ENCODE measurements at places on chromosomes 16 and 17.
A peak's percentile ranks its signal among the peaks of the same experiment; 100 is the strongest.

DNA sequence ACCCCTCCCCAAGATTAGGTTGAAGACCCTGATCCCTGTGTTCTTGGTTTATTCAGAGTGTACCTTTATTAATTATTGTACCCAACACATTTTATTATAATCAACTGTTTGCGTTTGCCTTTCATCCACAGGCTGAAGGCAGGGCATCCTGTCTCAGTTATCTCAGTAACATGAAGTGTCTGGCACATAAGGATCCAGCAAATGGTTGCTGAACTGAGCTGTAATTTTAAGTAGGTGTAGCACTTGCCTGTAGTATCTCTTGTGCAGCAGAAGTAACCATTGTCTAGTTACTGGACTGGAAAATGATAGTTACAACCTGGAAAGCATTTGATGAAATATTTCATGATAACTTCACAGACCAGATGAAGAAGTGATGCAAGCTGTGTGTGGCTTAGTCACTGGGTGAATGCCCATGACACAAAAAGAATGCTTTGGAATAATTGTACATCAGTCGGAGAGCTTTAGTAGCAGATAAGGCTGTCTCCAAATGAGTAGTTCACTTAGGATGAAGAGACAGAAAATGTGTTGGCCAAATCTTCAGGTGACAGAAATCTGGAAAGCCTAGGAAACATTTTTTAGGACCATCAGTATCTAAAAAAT is 56.6 kb downstream of the ESRP2 start:
- DNase-seq, result no peak

- DNase-seq, result no peak
Measured at GRCh38 chr17:5508810-5509209, 22.4 kb downstream of the MIS12 start.

DNA sequence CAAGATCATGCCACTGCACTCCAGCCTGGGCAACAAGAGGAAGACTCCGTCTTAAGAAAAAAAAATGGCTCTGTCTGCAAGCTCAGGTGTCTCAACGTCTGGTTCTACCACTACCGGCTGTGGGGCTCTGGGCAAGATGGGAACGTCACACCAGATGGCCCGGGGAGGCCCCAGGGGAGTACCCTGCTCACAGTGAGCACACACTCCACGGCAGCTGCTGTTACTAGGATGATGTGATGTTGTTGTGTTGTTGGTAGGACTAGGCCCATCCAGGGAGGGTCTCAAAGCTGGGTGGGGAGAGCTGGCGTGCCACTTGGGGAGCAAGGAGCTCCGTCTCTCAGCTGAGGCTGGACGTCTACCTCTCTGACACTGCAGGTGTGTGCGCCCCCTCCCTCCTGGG is 9.4 kb upstream of the NPTX1 start:
- no peak for DNase-seq

DNA sequence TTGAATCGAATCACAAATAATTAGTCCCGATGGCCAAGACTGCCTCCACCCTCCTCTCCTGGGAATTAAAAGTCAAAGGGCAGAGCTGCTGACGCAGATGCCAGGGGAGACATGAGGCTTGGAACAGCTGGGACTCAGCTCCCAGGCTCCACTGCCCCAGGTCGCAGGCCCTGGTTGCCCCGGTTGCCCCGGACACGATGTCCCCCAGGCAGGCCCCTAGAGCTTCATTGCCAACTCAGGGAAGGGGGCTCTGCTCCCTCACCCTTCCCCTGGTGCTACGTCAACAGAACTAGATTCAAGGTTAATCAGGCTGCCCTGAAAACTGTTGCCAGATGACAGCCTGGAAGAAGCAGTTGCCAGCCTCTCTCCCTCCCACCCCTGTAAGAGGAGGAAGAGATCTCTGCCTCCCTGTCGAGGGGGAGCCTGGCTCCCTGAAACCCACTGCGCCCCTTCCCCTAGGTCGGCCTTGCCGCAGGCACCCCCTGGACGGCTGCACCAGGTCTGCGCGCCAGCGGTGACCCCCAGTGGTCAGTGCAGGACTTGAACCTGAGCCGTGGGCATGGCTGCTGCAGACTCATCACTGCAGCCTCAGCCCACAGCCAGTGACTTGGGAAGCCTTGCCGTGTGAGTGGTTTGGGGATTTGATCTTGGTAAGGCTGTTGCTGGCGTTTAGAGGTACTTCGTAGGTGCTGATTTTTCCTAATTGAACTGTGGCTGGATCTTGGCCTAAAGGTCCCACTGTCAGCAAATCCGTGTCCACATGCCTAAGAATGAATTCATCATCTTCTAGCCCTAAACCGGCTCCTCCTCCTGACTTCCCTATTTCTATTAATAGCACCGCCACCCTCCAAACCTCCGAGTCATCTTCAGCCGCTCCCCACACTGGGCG is 84.1 kb upstream of the TOB1 start:
- peak; percentile 96 for DNase-seq

- DNase-seq, result no peak
Measured at GRCh38 chr17:1203111-1203966, 23.6 kb upstream of the ABR start.

- DNase-seq, result peak; percentile 38
Measured at GRCh38 chr17:51118330-51119195, 2.1 kb downstream of the SPAG9 start.

DNA sequence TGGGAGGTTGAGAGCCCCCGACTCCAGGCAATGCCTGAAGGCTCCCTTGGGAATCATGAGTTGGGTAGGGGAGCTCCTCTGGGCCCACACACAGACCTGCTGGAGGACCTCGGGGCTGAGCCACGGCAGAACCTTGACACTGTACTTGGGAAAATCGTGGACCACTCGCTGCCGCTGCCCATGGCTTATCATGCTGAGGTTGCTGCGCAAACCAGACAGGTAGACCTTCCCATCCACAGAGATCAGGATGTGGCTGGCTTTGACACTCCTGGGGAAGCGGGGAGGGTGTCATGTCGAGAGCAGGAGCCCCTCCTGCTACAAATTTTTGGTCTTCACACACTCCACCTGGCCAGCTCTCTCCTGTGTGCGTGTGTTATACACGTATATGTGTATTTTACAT is 7.2 kb upstream of the LIMD2 start:
- DNase-seq, result no peak

- DNase-seq, result no peak
Measured at GRCh38 chr16:74029115-74029792, 267.4 kb upstream of the PSMD7 start.

- DNase-seq, result no peak
Measured at GRCh38 chr17:45676695-45677094, 107.4 kb upstream of the CRHR1 start.

DNA sequence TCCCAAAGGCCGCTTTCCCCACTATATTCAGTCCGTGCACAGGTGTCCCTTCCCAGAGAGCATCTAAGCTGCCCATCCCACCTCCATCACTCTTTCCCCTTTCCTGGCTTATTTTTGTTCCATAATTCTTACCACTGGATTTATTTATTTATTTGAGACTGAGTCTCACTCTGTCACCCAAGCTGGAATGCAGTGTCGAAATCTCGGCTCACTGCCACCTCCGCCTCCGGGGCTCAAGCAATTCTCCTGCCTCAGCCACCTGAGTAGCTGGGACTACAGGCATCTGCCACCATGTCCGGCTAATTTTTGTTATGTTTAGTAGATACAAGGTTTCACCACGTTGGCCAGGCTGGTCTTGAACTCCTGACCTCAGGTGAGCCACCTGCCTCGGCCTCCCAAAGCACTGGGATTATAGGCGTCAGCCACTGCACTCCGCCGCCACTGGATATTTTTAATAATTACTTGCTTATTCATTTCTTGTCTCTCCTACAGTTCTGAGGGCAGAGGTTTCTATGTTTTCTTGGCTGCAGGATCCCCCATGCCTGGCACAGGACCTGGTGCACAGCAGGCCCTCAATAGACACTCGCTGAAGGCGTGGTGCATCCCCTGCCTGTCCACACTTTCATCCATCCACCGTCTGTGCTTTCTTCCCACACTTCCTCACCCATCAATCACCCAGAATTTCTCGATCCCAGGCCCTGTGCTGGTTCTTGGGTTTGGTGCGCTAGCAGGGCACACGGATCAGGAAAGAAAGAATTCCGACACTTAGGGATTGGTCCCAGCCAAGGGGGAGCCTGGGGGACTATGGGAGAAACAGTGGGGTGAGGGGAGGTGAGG is 9.9 kb upstream of the ADGRG1 start:
- DNase-seq, result no peak

- DNase-seq, result no peak
Measured at GRCh38 chr17:247767-248166, 66.3 kb upstream of the DOC2B start.

DNA sequence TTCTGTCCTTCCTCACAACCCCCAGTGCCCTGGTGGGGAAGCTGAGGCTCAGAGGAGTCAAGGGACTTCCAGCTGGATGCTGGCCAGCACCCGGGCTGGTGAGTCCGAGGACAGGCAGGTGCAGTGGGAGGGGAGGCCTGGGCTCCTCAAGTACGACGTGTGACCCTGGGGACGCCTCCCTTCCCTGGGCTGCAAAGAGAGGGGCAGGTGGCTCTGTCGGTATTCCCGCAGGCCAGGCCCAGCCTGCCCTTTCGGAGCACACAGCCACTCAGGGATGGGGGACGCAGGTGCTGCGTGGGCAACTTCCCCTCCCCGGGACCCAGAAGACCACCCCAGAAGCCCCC is 33.1 kb upstream of the PVALEF start:
- DNase-seq, result no peak

DNA sequence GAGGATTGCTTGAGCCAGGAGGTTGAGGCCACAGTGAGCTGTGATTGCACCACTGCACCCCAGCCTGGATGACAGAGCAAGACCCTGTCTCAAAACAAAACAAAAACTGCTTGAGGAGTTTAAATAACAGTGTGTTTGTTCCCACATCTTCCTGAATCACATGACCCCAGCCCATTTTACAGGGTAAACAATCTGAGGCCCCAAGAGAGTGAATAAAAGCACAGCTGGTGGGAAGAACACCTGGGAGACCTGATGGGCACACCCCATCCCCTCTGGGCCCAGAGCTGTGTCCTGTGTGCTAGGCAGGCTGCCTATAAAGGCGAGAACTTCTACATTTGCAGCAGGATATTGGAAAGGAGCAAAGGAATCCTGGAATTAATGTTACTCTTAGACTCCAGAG is 69.6 kb downstream of the PLXDC1 start:
- DNase-seq, result no peak

- DNase-seq, result no peak
Measured at GRCh38 chr16:27803775-27804549, 254.0 kb downstream of the KATNIP start.

- DNase-seq, result no peak
Measured at GRCh38 chr16:29873319-29873718, 10.3 kb upstream of the CDIPT start.

GRCh38 chr16:29757950-29758466 is 12.2 kb upstream of the C16orf54 start:
- no peak for DNase-seq

DNA sequence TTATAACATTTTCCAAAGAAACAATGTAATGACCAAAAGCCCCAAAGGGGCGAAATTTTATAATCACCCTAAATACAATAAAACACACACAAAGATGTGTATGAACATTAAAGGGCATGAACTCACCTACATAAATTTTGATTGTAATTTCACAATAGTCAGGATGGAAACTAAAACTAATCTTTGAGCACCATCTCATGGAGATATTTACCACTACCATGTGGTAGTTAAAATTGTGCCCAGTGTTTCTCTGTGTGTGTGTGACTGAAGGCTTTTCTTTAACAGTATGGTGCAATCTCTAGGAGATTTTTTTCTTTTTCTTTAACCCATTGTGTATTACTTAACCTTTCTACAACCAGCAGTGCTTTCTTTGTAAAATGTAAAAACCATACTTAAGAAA is 19.7 kb upstream of the MEIOC start:
- DNase-seq, result peak; percentile 96

GRCh38 chr16:72815348-72816318 is 232.3 kb downstream of the ZFHX3 start:
- no peak for DNase-seq

GRCh38 chr17:28536532-28537218 is 15.7 kb downstream of the UNC119 start:
- no peak for DNase-seq

GRCh38 chr16:75063549-75064088 is 53.0 kb downstream of the LDHD start:
- DNase-seq, result no peak

- DNase-seq, result no peak
Measured at GRCh38 chr16:61892531-61892930, 143.7 kb downstream of the CDH8 start.

DNA sequence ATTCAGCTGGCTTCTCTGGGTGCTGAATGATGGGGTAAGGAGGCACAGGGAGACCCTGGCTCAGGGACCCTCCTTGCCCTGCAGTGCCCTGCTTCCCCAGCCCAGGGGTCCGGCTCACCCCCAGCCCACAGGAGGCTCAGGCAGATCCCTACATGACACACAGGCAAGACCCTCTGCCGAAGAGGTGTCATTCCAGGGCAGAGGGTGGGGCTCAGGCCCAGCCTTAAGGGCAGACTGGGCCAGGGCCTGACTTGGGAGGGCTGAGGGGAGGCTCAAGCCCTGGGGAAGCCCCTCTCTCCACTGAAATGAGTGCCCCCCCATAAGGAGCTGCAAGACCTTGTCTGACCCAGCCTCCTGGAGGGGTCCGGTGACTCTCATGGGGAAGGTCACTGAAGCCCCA is 30.3 kb upstream of the KSR1 start:
- DNase-seq, result no peak

All from AML-193 (cell line).